ENCODE measurements at places on chromosomes 12 and 14.

DNA sequence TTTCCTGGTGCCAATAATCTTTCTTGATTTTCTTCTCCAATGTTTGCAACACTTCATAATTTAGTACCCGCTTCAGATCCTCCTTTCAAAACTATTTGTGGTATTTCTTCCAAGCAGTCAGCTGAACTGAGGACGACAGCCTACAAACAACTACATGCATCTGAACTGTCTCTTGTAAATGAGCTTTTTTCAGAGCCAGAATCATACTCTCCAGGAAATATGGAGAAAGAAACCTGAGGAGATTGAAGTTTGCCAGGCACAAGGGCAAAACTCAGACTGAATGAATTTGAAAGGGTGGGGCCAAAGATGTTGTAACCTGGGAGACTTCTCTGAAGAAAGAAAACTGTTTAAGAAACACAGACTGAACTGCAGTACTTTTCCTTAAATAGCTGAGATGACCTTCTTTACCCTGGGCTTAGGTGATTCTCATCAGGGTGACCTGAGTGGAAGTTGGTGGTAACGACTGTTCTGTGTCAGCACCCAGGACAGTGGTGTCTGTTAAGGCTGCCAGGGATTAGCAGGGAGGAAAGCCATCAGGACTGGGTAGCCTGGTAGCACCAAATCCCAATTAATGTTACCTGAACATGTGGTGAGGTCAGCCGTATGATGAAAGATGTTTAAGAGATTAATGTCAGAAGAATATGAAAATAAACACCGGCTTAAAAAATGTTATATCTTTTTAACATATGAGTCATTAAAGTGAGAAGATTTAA is 95.0 kb downstream of the TGFB3 start:
- no peak for DNase-seq

DNA sequence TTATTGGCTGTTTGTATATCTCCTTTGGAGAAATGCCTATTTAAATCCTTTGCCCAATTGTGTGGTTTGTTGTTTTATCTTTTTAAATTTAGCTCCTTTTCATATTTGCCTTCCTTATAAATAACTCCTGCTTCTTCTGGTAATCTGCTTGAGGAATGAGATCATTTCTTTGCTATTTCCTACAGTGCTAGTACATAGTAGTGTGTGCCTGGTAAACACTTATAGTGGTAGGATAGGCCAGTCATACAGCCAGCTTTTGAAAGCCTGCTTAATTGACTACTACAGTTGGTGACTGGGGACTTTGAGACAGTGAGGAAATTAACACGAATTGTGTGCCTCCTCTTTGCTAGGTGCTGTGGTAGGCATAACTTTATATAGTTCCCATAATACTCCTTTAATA is 68.7 kb downstream of the BORCS5 start:
- DNase-seq: no peak

GRCh38 chr12:108568338-108569154 is 6.2 kb downstream of the ISCU start:
- no peak for DNase-seq

DNA sequence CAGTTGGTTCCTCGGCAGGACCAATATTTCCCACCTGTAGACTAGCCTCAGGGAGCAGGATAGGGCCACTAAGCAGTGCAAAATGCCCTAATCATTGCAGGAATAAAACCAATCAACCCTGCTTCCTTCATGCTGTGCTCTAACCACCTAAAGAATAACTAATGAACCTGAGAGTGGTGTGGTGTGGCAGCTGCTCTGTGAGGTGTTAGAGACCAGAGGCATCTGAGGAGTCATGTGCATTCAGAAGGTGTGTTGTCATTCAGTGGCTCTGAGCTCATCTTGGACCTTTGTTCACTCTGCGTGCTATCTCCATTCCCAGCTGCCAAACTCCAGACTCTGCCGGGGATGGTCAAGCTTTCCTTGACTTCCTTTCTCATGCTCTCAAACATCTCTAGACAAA is 136.7 kb upstream of the EGLN3 start:
- no peak for DNase-seq

DNA sequence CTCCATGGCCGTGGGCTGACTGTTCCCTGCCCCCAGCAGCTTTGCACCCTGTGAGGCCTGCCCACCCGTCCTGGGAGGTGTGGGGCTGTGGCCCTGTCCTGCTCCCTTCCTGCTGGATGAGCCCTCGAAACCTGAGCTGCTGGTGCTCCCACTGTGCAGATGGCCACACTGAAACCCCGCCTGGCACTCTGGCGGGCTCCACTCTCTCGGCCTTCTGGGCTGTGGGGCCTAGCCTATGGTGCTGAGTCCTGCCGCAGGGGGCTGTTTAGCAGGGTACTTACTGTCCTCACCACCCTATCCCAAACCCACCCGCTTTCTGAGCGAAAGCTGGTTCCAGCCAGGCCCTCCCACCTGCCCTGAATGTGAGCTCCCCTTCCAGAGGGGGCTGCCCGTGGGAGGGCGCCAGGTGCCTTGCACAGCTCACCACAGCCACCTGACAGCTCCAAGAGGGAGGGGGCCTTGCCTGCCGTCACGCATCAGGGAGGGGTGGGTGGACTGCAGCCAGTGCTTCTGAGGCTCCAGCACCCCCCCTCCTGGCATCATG is 7.3 kb downstream of the SLC25A47 start:
- DNase-seq: no peak

- DNase-seq: no peak
Observed at GRCh38 chr12:53476769-53477209, 22.5 kb downstream of the MAP3K12 start.

DNA sequence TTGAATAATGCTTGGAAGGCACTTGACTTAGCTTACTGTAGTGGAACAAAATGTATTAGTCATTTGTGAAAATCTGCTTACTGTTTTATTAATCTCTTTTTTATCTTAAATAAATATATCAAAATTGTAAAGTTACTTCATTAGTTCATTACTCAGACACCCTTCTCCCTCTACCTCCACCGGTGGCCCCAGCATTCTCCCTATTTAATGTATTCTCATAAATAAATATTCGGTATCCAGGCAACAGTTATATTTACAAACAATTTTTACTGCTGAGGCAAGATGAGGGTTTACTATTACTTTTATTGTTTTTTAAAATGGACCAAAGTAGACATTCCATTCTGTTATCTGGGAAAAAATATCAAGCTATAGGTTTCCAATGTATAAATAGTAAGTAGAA is 19.6 kb upstream of the ALX1 start:
- no peak for DNase-seq

- DNase-seq: no peak
Observed at GRCh38 chr12:52253391-52254179, 20.5 kb downstream of the KRT7 start.

DNA sequence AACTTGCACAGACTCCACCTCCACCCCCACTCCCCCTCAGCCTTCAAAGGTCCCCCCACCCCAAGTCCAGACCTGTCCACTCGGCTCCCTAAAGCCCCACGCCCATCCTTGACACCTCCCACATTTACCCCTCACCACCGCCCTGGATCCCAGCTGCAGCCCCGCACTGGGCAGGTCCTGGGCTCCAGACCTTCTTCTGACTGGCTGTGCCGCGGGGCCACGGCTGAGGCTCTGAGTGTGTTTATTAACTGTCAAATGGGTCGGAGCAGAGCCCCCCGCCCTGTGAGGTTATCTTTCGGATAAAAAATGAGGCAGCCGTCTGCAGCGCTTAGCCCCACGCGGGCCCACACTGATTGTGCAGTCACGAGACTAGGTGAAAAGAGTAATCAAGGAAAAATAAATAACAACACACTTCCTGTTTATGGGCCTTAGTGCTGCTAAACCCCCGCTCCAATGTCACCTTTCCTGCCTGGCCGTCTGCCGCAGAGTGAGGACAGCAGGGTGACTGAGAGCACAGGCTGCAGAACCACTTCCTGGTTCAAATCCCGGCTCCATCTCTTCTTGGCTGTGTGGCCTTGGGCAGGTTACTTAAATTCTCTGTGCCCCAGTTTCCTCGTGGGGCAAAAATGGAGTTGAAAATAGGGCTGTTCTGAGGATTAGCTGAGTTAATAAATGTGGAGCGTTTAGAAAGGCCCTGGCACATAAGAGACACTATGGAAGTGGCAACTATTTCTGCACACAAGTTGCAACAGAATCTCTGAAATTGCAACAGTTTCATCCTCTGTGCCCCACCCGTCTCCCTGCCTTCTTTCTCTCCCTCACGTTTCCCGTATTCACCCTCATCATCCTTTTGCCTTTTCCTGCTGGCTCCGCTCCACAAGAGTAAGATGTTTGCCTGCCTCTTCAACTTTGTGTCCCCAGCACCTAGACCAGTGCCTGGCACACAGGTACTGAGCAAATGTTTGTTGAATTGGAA is 9.4 kb downstream of the SETD1B start:
- no peak for DNase-seq

- no peak for DNase-seq
Observed at GRCh38 chr12:41635626-41636364, 447.7 kb downstream of the PDZRN4 start.

- DNase-seq: no peak
Observed at GRCh38 chr14:69688299-69688649, 76.9 kb downstream of the SUSD6 start.

GRCh38 chr14:76918782-76919394 is 92.7 kb downstream of the LRRC74A start:
- peak; percentile 89 for DNase-seq

- DNase-seq: no peak
Observed at GRCh38 chr14:94022532-94023411, 3.4 kb upstream of the OTUB2 start.

DNA sequence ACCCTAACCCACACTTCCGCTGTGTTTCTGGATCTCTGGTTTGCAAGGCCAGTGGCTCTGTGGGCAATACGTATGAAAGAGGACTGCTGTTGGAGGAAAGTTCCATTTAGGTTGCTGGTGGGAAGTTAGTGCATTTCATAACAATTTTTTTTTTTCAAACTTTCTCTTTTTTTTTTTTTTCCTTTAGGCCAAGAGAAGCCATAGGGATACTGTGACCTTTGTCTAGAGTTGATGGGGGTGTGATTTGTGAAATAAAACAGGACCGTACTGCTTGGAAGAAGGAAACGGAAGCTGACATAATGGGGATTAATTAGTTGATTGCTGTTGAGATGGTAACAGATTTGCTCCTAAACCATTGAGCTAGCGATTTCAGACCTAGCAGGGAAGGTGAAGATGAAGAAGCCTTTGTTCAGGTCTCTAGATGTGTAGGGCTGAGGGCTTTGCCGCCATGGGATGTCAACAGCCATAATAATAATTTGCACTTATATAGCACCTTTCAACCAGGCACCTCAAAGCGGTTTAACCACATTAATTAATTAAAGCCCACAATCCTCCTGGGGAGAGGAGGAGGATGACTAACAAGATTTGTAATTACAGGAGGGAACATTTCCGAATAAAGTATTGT is 315.3 kb downstream of the ZFP36L1 start:
- DNase-seq: no peak

DNA sequence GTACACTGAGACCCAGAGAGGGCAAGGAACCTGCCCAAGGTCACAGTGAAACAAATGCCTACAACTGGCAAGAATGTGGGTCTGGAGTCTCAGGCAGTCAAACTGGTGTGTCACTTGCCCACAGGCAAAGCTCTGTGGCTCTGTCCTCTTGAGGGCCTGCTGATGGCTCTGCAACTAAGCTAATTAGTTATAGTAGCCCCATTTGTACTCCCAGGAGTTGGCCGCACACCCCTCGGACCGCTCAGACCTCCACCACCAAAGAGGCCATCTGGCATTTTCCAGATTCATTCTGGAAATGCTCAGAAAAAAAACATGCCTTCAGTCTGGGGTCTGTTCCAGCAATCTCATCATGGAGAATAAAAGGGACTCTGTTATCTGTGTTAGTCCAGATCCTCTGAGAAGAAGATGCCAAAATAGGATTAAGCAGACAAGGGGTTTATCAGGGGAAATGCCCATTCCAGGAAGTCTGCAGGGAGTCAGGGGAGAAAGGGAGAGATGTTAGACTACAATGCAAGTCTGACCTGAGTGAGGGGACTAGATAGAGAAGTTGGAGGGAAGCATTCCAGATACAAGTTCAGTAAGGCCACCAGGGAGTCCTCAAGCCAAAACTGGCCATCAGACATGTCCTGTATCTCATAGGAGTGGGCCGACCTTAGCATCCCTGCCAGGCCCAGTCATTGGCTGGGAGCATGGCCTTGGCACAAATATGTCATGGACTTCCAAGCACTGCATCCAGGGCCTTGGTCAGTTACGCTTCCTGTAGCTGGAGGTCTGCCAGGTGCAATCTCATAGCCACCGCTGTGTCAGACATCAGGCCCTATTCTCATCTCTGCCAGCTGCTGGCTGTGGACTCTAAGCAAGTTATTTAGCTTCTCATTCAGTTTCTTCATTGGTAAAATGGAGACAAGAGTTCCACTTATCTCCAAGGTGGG is 15.4 kb upstream of the OAS1 start:
- no peak for DNase-seq

DNA sequence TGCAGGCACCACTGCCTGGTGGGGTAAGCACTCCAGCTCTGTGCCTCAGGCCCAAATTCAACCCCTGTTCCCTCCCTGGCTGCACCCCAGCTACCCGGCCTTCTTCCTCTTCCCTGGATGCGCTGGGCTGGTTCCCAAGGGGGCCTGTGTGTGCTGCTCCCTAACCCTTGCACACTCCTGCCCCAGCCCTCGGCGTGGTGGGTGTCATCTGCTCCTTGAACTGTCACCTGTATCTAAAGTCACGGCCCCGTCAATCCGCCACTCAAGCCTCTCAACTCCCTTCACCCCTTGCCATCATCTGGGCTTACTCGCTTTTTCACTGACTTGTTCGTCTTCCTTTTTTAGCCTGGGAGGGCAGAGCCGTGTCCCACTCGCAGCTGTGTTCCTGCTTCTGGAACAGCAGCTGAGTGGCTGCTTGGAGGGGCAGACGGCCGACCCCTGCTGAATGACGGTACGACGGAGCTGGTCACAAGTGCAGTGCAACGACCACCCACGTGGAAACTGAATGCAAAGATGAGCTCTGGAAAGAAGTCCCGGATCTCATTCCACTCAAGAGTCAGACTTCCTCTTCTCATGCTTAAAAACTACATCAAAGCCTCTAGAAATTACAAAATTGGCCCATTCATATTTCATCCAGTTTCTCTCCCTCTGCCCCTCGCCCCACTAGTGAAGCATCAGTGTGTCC is 138.9 kb downstream of the PIWIL1 start:
- DNase-seq: no peak

GRCh38 chr12:128823216-128823915 is 392 bp downstream of the SLC15A4 start:
- peak; percentile 84 for DNase-seq

DNA sequence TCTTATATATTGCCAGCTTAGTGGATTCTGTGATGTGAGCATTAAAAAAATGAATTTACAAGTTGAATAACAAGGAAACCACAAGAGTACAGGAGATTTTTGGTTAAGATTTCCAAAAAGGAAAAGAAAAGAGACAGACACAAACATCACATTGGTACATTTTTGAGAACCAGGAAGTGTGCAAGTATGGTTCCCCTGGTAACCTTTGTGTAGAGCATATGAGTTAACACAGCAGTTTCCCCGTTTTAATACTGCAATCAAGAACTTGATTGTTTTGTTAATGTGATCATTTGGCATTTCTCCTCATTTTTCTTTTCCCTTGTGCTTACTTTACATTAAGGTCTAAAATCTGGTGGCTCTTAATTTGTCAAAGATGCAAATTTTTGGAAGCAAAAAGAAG is 490.4 kb upstream of the ATP2B1 start:
- no peak for DNase-seq
